SW 1271 (cell line): ENCODE measurements at places on chromosomes 1 and 21.

DNA sequence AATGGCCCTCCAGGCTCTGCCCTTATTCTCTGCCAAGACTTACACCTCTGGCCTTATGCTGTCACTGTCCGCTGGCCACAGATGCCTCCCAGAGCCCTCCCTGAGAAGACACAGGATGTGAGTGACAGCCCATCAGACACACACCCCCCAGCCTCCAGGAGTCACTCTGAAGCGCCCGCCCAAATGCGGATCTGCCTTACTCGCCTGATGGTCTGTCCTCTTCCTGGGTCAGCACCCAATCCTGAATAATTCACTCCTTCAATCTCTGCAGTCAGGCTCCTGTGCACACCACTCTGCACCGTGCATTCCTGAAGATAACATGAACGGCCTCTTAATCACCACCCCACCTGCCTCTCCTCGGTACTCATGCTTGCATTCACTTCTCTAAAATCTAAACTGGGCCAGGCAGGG, 14.7 kb downstream of the CLSTN1 start:
- no peak for DNase-seq

DNA sequence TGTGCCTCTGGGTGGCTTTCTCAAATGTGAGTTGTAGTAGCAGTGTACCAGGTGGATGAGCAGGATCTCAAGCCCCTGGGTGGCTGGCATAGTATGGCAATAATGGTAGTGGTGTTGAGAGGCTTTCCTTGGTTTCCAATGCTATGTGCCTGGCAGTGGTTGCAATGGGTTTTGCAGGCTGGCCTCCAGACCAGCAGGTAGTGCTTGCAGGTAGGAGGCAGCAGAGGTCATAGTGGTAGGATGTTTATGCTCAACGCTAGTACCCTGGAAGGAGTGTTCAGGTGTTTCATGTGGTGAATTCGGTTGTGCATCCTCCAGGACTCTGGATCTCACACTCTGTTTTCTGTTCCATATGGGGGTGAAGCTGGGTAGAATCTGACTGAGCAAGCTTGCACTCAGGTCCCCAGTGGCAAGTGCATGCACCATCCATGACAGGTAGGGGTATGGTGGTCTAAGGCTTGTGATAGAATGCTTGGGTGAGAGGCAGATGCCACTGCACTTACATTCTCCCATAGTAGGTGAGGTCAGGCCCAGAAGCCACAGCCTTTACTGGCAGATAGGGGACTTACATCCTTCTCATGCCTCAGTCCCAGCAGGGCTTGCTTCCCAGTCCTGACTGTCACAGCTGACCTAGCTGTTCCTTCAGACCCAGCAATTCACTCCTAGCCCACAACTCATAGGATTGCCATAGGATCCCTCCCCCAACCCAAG, 410.5 kb upstream of the LRRC7 start:
- DNase-seq: no peak

GRCh38 chr1:71298633-71299032, 217.8 kb upstream of the ZRANB2 start:
- DNase-seq: no peak

DNA sequence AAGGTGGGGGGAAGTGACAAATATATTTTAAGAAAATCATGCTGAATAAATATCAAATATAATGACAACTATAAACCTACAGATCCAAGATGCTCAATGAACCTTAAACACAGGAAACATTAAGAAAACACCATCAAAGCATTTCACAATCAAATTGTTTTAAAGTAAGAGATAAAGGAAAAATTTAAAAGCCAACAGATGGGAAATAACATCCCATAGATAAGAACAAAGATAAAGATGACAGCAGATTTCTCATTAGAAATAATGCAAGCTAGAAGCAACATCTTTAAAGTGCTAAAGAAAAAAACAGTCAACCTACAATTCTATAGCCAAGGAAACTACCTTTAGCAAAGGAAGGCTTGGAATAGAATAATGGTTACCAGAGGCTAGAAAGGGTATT, 17.8 kb downstream of the MCOLN3 start:
- DNase-seq: no peak

DNA sequence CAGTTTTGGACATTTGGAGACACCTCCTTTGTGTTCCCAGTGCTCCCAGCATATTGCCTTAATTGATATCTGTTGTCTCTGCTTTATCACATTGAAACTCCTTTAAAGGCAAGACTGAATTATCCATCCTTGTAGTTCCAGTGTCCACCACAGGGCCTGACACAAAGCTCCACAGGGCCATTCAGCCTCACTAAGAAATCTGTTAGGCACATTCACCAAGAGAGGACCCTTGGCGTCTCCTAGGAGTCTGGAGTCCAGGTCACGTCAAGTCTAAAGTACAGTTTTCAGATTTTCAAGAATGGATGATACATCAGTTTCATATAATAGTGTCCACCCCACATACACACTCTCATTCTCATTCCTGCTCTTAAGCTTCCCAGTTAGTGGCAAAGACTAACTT, 4.8 kb downstream of the ACP6 start:
- DNase-seq: no peak

GRCh38 chr1:226676381-226676780, 62.7 kb downstream of the ITPKB start:
- no peak for DNase-seq

- DNase-seq: no peak
Observed at GRCh38 chr1:152801333-152801732, 4.8 kb downstream of the LCE1D start.

- no peak for DNase-seq
Observed at GRCh38 chr1:112938210-112938609, 17.8 kb downstream of the SLC16A1 start.

- no peak for DNase-seq
Observed at GRCh38 chr1:183881387-183882131, 76.6 kb downstream of the RGL1 start.

DNA sequence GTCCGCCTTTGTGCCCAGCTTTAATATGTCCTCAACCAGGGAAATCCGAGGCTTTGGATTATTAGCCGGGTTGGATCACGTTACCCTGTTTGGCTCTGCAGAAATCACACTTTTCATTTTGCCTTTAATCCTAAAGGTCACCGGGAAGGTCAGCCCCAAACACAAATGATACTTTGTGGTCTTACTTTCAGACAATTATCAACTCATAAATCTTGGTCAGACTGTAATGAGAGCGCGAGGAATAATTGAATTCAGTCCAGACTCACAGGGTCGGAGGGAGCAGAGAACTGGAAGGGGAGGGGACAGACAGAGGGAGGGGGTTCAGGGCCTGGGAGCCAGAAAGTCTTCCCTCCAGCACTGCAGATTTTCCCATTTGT, 91.7 kb upstream of the NFIA start:
- DNase-seq: no peak

DNA sequence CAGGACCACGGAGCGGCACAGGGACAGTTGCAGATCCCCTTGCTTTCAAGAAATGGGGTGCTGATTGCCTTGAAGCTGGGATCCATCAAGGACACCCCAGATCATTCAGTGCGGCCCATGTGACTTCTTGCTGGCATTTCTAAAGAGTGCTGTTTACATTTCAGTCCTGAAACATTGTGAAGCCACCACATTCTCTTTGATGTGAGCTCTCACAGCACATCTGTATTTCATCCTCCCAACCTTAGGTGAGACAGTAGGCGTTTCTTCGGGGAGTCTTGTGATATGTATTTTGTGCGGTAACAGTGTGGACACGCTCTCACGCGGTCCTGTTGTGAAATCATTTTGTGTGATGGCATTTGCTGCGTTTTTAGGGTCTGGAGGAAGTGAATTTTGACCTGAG, 57.2 kb downstream of the CACHD1 start:
- DNase-seq: no peak

DNA sequence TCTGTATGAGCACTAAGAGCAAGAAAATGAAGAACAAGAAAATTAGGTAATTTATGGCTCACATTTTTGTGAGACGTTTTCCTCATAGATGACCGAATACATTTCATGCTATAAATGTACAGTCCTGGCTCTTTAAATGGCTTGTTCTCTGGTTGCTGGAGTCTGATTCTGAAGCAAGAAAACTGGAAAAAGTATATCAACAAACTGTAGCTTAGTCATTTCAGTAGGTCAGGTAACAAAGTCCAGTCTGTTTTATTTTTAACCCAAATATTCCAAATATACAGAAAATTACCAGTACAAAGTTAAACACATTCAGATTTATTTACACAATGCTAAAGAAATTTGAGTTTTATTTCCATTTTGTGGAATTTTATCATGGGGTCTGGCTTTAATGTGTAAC, 2.5 kb upstream of the MYBPHL start:
- no peak for DNase-seq
